ENCODE measurements at places on chromosomes 4 and X.

DNA sequence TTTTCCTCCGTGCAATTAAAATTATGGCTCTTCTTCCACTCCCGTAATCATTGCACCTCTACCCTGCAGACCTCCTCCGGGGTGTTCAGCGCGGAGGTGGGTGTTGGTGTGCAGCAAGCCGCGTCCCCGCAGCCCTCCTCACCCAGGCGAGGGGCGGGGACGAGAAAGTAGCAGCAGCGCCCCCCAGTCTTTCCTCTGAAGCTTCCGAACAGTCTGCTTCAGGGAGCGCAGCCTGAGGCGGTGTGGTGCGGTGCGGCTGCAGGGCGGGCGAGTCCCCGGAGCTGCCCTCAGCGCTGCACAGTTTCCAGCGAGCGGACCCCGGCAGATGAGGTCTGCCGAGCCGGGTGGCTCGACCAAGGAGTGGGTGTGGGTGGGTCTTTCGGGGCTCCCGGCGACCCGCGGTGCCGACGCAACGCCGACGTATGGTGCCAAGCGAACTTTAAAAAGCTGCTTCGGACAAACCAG is at the start of gene FRAS1:
FRAS1 (plus strand) TSS at position 189 of the 465 bp plus-strand sequence. CDS start 687 bp downstream, outside the sequence.
- DNase-seq, result no peak

DNA sequence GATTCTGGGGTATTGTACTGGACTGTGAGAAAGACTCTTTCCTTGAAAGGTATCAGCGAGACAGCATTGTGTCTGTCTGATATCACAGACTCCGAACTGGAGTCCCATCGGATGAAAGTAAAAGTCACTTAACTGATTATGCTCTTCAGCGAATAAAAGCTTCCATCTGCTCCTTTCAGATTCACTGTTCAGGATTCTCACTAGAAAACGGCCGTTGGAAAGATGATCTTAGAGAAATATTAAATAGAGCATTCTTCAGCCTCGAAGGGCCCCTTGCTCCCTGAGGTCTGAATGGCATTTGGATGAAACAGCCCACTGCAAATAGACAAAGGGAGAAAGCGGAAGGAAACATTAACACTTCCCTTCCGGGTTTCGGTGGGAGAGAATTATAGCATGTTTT is 416.2 kb upstream of the PRKX start:
- no peak for DNase-seq

DNA sequence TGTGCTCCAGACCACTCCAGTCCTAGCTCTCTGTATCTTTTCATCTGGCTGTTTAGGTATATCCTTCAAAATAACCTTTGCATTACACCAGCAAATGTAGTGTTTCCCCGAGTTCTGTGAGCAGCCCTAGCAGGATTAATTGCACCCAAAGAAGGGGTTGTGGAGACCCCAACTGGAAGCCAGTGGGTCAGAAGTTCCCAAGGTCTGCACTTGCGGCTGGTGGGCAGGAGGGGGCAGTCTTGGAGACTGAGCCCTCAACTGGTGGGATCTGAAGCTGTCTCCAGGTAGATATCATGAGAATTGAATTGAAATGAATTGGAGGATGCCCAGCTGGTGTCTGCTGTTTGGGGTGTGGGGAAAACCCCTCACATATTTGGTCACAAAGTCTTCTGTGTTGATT is 1485.3 kb upstream of the TENM3 start:
- DNase-seq, result no peak

GRCh38 chr4:189787216-189788031 is 153.2 kb upstream of the FRG1 start:
- no peak for DNase-seq

DNA sequence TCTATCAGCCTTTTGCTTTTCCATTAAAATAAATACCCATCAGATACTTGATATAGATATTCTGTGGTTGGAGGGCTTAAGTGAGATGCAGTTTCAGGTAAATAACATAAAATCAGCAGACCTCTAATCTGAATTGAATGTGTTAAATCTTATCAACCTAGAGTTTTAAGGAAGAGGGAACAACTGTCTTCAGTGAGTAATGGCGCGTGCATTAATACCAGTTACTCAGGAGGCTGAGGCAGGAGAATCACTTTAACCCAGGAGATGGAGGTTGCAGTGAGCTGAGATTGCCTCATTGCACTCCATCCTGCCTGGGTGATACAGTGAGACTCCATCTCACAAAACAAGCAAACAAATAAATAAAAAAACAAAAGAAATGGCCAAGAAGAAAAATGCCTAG is 54.3 kb downstream of the FAT4 start:
- DNase-seq, result no peak

DNA sequence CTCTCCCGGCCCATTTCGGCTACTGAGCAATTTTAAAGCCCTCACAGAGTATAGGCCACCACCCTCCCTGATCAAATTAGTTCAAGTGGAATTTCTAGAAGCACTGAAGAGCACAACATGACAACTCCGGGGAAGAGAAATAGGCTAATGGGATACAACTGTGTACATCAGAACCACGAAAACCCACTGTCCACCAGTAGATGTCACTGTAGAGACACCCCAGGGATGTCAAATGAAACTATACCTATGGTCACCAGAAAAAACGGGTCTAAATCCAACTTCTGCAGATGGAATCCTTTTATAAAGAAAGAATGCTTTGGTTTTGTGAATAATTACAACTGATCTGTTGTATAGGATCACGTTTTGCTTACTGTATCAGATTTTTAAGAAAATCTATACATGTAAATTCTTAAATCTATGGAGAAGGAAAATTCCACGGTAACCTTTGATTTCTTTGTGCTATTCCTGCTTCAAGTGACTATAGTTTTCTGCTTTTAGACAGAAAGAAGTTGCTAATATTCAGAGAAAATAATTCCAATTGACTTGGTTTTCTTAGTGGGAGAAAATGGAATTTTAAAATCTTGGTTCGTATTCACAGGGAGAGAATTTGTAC is 29.5 kb upstream of the MAP3K15 start:
- DNase-seq, result no peak

- no peak for DNase-seq
These were observed 53.0 kb downstream of the MSN start for GRCh38 chrX:65720381-65720964.

DNA sequence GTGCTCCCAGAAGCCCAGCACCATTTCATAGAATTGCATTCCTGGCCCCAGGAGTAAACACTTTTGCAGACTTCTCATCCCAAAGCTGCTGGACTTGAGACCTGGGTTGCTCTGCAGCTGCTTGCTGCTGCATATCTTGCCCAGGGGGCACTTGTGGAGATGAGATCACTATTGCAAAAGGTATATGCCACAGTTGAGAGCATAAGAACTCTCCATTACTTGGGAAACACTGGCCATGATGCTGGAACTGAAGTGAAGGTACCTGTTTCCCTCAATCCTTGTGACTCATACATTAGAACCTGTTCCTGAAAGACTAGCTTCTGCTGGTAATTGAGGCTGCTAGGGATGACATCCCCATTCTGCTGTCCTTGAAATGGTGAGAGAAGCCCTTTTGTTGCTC is 43.1 kb upstream of the WDR1 start:
- DNase-seq, result no peak

- no peak for DNase-seq
These were observed 803.1 kb upstream of the PCDH10 start for GRCh38 chr4:132346016-132346415.

DNA sequence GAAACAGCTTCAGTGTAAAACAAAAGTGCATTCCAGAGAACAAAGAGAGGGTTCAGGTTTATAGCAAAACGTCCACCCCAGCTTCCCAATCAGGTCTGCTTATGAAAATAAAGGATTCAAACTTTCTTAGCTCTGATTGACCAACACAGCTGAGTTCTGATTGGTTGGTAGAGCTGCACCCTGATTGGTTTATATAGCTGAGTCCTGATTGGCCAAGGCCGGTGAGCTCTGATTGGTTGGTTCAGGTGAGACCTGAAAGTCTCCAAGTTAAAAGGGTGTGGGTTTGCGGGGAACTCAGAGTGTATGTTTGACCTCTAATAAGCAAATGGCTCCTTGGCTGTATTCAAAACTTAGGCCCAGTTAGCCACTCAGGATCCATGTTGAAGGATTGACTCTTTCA is 20.9 kb downstream of the CLRN2 start:
- no peak for DNase-seq

DNA sequence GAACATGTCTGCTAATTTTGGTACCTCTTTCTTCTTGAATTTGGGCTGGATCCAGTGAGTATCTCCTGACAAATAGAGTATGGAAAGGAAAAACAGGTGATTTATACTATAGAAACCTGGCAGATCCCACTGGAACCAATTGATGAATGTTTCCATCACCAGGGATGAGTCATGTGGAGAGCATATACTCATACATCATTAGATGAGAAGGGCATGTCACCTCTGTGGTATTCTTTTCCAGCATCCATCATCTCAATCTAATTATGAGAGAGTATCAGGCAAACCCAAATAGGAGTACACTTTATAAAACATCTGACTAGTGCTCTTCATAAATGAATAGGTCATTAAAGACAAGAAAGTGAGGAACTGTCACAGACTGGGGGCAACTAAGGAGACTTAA is 90.7 kb downstream of the CLDN22 start:
- DNase-seq, result no peak

GRCh38 chr4:6565691-6566390 is 9.1 kb upstream of the MAN2B2 start:
- no peak for DNase-seq

- no peak for DNase-seq
These were observed 7.2 kb downstream of the SSR4 start for GRCh38 chrX:153801669-153802068.

- peak; percentile 38 for DNase-seq
These were observed 41.4 kb downstream of the SRPX2 start for GRCh38 chrX:100685284-100685996.

DNA sequence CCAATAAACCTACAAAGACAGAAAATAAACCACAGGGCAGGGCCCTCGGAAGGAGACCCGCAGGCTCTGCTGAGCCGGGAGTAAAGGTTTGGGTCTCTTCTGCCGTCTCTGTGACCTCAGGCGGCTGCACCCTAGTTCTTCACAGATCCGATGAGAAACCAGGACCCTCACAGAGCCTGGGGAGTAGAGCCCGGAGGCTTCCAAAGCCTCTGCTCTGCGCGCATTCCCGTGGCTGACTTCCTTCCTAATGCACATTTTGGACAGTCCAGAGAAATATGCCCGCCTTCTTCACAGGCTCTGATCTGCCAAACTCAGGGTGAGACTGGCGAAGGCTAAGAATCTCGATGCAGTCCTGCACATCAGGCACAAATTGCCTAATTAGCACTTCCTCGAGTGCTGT is 245.5 kb downstream of the EVC2 start:
- no peak for DNase-seq

DNA sequence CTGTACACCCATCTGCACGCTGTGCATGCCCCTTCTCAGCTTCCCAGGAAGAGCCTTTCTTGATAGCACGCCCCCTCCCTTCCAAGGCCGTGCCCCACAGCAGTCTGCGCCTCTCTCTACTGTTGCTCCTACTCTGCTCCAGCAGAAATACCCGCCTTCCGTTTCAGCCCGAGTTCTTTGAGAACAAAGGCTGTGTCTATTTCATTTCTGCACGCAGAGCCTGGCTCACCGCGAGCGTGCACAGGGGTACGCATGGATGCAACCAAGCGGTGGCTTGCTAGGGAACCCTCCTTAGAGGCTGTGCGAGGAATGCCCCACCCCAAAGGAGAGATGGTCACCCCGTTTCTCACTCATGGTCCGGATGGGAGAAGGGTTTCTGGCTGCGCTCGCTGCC is 485 bp downstream of the AADAT start:
- no peak for DNase-seq

- DNase-seq, result no peak
These were observed 228.1 kb downstream of the ARHGAP24 start for GRCh38 chr4:85703096-85703495.

- no peak for DNase-seq
These were observed 22.6 kb downstream of the IRF2 start for GRCh38 chr4:184451726-184452125.

GRCh38 chrX:110418316-110419235 is 59.9 kb downstream of the RTL9 start:
- no peak for DNase-seq

DNA sequence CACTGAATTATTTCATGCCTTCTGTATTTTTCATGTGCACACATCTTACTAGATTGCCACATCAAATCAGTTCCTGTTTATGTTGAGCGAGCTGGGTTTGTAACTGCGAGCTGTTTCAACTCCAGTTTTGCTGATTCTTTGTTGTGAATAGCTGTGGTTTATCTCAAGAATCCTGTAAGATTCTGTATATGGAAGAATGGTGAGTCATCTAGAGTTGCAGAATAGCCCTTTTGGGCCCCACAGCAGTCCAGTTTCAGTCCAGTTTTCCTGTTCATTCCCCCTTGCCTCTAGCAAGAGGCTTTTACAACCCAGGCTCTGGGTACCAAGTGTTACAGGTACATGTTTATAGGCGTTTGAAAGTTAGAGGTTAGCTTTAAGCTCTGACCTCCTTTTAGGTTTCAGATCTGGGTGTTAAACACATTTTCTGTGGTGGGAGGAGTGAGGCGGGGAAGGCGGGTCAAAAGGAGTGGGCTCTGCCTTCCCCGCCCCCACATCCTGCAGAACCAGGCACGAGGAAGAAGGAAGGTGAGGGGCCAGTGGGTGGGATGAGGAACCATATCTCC is 32.7 kb downstream of the TBC1D14 start:
- no peak for DNase-seq

- peak; percentile 63 for DNase-seq
These were observed 2.2 kb downstream of the WFS1 start for GRCh38 chr4:6271701-6272465.

- DNase-seq, result no peak
These were observed 76.3 kb downstream of the RBPJ start for GRCh38 chr4:26397086-26397485.

- DNase-seq, result no peak
These were observed 245.8 kb upstream of the SMIM31 start for GRCh38 chr4:164508097-164508496.

DNA sequence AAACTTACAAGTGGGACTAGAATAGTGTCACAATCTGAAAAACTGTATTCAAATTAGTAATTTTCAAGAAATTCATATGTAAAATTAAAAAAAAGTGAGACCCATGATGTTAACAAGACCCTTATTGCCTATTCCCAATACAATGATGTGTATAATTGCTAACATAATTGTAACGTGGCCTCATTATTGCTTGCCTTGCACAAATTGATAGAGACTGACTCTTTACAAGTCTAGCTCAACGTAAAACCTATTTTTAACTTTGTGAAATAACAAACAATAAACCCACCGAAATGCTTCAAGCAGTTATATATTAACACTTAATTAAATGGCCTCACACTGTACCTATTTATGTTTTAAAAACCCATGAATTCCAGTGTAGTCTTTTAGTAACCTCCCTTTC is 312.5 kb downstream of the DACH2 start:
- no peak for DNase-seq

DNA sequence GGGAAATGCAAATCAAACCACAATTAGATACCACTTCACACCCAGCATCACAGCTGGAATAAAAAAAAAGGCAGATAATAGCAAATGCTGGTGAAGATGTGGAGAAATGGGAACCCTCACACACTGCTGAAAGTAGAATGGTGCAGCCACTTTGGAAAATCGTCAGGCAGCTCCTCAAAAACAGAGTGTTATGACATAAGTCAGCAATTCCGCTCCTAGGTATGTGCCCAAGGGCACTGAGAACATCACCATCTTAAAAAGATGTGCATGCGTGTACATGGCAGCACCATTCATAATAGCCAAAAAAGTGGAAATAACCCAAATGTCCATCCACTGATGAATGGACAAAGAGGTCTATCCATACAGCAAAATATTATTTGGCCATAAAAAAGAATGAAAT is 28.0 kb downstream of the HMX1 start:
- DNase-seq, result no peak

Measured in heart left ventricle (tissue), 16 donors.